ENCODE measurements at places on chromosomes 5 and 9. TPM values are rescaled to one million over a fixed set of nuclear protein-coding genes. Genes with fewer than 3 reads are reported as not detected.
A peak's percentile ranks its signal among the peaks of the same experiment; 100 is the strongest.

GRCh38 chr5:57780306-57780960 is 297.8 kb upstream of the ACTBL2 start:
- DNase-seq, result no peak
- H3K4me3 ChIP-seq, result no peak overlapping the region
- no peaks in the 10 kb centered on the region for H3K36me3 ChIP-seq
- no peak overlapping the region for H3K27ac ChIP-seq

- H3K36me3 ChIP-seq, result no peaks in the 10 kb centered on the region
- no peak overlapping the region for H3K27ac ChIP-seq
- no peak for DNase-seq
- no peaks in the 10 kb centered on the region for H3K27me3 ChIP-seq
- no peaks in the 10 kb centered on the region for H3K4me1 ChIP-seq
Observed at GRCh38 chr5:163614787-163615186, 109.4 kb downstream of the MAT2B start.

DNA sequence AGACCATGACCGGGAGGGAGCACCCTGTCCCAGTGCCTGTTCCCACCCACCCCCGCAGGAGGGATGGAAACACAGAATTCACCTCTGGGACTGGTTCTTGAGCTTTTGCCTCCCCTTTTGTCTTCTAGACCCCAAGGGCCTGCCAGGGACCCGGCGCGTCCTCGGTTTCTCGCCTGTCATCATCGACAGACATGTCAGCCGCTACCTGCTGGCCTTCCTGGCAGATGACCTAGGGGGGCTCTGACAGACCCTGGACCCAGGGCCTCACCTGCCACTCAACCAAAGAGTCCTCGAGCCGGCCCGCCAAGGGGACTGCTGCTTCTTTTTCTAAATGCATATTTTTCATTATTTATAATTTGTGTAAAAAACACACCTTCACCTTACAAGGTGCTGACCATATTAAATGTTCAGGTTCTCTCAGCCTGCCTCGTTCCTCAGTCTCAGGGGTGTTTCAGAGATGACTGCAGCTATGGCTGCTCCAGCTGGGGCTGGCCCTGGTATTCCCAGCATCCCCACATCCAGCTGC is 16.9 kb downstream of the CARD19 start:
- H3K4me3 ChIP-seq, result no peak overlapping the region
- no peak for DNase-seq
- H3K36me3 ChIP-seq, result peaks cover 21% of the 10 kb centered on the region
- no peak overlapping the region for H3K27ac ChIP-seq
- peaks cover 22% of the 10 kb centered on the region for H3K4me1 ChIP-seq
- H3K27me3 ChIP-seq, result no peaks in the 10 kb centered on the region

GRCh38 chr9:134163371-134164196 is 780 bp downstream of the RNU6ATAC start:
- no peak overlapping the region for H3K27ac ChIP-seq
- H3K36me3 ChIP-seq, result peaks cover 13% of the 10 kb centered on the region
- peak overlapping the region; percentile 8 for H3K4me3 ChIP-seq
- peak; percentile 73 for DNase-seq

DNA sequence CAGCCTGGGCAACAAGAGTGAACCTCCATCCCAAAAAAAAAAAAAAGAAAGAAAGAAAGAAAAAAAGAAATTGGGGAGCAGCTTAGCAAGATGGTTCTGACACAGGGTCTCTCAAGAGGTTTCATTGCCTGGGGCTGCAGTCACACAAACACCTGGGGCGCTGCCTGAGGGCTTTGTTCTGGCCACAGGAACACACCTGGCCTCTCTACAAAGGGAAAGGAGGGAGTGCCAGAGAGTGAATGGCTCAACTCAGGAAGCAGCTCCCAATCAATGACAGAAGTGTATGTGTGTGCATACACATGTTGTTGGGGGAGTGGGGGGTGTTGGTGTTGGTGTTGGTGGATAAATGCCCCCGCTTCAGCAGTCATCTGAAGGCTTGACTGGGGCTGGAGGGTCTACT is 32.4 kb upstream of the CTNNA1 start:
- peaks cover 54% of the 10 kb centered on the region for H3K27me3 ChIP-seq
- H3K27ac ChIP-seq, result no peak overlapping the region

DNA sequence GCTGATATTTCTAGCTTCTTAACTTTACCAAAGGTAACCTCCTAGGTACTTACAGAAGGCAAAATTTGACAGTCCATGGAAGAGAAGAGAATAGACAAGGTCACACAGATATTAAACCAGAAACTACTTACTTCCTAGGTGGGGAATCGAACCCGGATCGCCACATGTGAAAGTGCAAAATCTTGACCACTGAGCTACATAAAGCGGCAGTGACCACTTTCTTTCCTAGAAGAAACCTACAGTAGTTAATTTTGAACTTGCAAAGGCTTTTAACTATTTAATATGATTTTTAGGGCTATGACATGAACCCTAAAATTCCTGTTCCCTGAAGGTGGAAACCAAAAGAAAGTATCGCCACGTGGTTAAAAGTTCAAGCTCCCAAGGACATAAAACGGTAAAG is 20.3 kb upstream of the ATOSB start:
- DNase-seq, result no peak
- H3K4me3 ChIP-seq, result no peak overlapping the region
- no peaks in the 10 kb centered on the region for H3K36me3 ChIP-seq
- no peaks in the 10 kb centered on the region for H3K27me3 ChIP-seq
- no peaks in the 10 kb centered on the region for H3K4me1 ChIP-seq
- no peak overlapping the region for H3K27ac ChIP-seq

DNA sequence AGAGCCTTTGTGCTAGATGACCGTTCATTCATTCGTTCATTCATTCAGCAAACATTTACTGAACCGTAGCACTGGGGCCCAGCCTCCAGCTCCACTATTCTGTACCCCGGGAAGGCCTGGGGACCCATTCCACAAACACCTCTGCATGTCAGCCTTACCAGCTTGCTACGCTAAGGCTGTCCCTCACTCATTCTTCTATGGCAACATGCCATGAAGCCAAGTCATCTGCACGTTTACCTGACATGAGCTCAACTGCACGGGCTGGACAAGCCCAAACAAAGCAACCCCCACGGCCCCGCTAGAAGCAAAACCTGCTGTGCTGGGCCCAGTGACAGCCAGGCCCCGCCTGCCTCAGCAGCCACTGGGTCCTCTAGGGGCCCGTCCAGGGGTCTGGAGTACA is 6.0 kb downstream of the CEL start:
- peaks cover 7% of the 10 kb centered on the region for H3K4me1 ChIP-seq
- H3K27me3 ChIP-seq, result no peaks in the 10 kb centered on the region
- H3K36me3 ChIP-seq, result peaks cover 3% of the 10 kb centered on the region
- no peak overlapping the region for H3K4me3 ChIP-seq
- H3K27ac ChIP-seq, result no peak overlapping the region

The UAP1L1 gene
- total RNA-seq, result 66.8 TPM

The PPP6C gene
- 47.2 TPM for total RNA-seq

The PDLIM7 gene
- total RNA-seq, result 62.5 TPM

The FOXB2 gene
- total RNA-seq, result not detected

Data from activated CD8-positive, alpha-beta T cell treated with anti-CD3 and anti-CD28 coated beads, Interleukin-2, amount 10 ng/mL, durations not matched to agents 7 days and 5 days (primary cell).